ENCODE measurements at places on chromosomes 16 and 17. TPM values are rescaled to one million over a fixed set of nuclear protein-coding genes. Genes with fewer than 3 reads are reported as not detected.
A peak's percentile ranks its signal among the peaks of the same experiment; 100 is the strongest.

- peak; percentile 15 for DNase-seq
These were observed 81.4 kb upstream of the DYNLRB2 start for GRCh38 chr16:80459331-80459777.

DNA sequence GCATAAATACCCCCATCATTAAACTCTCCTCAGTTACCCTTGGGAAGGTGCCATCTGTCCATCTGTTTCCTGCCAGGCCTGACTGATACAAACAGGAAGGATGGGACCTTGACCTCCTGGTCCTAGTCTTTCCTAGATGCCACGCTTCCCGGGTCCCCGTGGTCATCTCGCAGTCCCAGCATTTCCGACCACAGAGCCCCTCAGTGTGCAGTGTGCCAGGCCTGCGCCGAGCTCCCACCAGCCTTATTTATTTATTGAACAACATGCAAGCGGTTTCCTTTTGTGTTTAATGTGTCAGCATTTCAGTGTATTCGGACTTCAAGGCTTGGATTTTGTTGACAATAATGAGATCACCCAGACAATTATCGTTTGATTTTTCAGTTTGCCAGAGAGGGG is 45.6 kb upstream of the NKD1 start:
- DNase-seq, result no peak

DNA sequence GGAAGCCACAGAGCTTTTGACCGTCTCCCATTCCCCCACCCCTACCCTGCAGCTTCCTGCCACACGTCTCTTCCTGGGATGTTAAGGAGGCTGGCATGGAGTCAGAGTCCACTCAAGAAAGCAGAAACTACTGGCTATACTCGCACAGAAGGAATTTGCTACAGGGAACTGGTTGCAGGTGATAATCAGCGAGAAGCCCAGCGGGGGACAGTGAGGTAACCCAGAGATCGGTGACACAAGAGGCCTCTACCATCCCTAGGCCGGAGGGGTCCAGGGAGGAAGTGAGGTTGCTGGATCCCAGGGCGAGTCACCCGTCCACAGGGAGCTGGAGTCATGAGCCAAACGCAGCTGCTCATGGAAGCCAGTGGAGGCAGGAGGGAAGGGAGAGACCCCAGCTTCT is 93.7 kb downstream of the SDK2 start:
- DNase-seq, result no peak

GRCh38 chr16:86556576-86556975 is 1.5 kb upstream of the MTHFSD start:
- DNase-seq, result no peak

Gene UNC45B
- total RNA-seq, result 205 TPM

Gene TNRC6C
- 19.7 TPM for total RNA-seq

DNA sequence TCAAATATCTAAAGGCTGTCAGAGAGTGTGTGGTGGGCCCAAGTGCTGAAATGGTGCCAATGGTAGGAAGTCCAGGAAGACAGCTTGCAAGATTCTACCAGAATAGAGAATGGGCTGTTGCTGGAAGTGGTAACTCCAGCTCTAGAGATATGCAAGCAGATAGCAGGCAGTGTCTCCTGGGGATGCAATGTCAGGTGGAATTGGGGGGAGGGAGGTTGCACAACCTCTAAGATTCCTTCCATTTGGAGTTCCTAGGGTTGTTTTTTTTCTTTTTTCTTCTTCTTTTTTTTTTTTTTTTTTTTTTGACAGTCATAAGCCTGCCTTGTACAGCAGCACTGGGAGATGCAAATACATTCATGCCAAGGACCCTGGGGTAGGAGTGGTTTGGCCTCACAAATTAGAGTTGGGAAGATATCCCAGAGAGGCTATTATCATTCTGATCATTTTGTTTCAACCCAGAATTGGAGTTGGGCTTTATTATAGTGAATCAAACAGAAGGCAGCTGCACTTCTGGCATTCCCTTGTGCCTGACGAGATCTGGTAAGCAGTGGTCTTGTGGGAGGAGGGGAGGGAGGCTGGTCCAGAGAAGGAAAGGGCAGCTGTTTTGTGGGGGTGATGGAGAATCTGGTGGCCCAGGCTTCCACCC is 51.1 kb downstream of the SLC6A2 start:
- no peak for DNase-seq

DNA sequence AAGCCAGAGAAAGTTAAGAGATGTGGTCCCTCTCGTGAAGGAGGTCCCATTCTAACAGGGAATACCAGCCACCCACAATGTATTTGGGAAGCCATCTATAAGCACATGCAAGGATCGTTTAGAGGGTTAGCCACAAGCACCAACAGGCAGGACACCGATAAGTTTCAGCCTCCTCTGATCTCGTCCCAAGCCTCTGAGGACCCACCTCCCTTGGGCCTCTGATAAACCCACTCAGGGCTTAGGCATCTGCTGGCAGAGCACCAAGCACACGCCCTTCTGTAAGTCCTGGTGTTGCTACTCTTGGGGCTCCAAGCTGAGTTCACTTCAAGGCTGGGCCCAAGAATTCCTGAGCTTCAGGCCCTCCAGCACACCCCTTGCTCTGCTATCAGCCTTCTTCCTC is 5.4 kb upstream of the PNPO start:
- DNase-seq, result no peak

Gene GRIN2C
- total RNA-seq, result 0.52 TPM

Gene SUPT6H
- 44.8 TPM for total RNA-seq

Gene ASPHD1
- not detected for total RNA-seq
